LNCaP clone FGC (cell line): ENCODE measurements at places on chromosomes 3 and 15.

DNA sequence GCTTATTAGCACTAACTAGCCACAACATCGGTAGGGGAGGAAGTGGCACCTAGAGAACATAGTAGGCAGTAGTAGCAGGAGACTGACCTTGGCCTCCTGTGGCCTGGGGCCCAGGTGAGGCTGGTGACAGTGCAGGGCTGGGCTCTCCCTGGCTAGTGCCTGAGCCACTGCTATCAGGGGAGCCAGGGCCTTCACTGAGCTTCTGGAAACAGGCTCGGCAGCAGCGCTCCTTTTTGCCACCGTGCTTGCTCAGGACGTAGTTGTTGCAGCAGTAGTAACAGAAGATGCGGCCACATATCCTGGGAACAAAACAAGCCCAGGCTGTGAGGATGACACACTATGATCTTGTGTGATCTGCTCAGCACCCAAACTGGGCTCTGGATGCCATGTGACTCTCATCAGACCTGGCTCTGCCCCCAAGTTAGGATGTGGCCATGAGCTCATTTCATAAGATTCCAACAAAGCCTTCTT lies 15.1 kb downstream of the CXCR6 start:
- no peak for DNase-seq

GRCh38 chr15:98322581-98322980 lies 325.8 kb upstream of the IGF1R start:
- no peak for DNase-seq

DNA sequence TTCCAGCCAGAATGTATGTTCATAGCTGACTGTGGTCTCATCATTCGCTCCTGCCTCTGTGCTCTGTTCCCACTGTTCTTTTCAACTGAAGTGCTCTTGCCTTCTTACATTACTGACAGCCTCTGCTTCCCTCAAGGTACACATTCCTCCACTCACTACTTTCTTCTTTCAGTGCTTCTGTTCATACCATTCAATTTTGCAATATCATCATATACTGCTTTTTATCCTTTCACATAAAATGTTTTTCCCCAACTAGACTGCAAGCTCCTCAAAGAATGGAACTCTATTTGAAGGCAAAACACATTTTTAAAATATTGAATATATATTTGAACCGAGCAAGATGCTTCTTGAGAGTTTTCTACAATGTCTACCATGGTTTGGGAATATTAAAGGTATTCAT lies 291.1 kb downstream of the CTNNB1 start:
- no peak for DNase-seq

DNA sequence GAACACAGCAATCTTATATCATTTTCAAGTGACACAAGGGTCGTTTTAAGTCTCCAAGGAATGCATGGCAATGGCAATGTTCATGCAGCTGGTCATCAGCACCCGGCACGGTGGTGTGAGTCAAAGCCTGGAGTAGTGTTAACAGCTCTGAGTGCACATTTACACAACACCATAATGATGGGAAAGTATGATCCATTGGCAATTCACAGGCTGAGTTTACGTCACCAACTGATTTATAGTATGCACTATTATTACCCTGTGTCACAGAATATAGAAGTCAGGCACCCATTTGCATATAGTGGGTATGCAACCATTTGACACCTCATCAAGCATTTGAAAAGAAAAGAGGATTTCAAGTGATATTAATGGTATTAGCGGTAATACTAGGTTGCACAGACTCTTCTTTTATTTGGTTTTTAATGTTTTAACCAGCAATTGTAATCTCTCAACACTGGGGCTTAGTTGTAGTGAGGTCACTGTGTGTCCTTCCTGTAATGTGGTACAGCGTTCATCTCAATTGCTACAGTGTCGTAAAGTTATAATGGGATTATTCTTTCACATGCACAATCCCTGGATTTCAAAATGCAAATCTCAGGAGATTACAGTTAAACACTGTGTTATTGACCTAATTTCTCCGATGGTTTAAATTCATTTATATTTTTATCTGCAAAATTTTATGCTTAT lies 113.8 kb downstream of the C3orf38 start:
- DNase-seq, result no peak
